ENCODE measurements at places on chromosomes 3 and 15.

DNA sequence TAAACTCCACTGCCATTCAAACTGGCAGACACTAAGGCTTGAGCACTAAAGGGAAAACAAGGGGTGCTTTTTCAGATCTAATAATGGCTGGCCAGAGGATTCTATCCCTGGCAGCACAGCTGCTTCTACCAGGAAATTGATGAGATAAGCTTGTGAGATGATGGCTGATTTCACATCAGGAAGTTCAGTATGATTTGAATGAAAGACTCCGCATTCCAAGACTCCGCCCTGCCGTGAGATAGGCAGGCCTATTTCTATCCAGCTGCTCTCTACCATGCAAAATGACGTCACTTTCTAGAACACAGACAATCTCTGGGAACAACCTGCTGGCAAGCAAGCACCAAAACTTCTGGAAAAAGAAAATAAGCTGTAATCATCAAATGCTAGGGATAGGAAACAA, 171.8 kb downstream of the WDR76 start:
- no peak for DNase-seq

GRCh38 chr3:73144828-73145227, 83.4 kb downstream of the EBLN2 start:
- no peak for DNase-seq

GRCh38 chr15:39246523-39246922, 334.4 kb upstream of the THBS1 start:
- no peak for DNase-seq

DNA sequence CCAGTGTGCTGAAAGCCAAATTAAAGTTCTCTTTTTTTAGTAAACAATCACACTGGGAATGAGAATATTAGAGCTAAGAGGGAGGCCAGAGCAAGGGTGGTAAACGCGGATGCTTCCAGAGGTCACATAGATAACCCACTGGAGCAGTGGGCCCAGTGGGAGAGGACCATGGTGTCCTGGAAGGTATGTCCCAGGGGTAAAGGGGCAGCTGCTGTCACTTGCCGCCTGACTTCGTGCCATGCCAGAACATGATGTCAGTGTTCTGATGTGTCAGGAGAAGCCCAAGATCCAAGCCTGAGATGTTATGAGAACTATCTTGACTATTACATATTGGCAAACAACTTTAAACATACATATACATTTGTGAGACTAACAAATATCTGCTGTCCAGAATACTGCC, 211.9 kb upstream of the IL12A start:
- DNase-seq = no peak

GRCh38 chr15:73231661-73232419, 136.9 kb downstream of the HCN4 start:
- DNase-seq = no peak

DNA sequence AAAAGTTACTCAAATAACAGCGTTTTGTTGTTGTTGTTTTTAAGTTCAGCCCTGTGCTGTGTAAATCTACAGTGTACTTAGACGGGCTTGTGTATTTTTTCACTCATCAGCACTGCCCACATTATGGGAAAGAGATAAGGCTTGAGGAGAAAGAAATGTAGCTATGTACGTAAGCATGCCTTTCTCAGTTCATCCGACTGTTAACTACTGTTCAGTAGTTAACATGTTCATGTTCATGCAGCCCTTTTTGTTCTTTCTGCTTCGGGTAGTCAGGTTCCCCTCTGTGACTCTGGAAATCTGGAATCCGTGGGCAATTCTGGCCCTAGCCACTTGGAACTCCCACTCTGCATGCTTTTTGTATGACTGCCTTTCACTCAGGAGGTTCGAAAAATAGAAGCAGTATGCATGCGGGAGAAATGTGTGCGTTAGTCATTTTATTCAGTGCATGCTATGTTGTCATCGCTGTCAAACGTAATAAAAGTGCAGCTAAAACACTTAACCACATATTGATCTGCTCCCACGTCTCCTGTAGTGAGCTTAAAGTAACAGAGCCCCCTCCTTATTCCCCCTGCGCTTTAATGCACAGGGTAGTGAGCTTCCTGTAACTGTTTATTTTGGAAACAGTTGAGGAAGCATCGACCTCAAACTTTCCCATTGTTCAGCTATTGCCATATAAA, 283.1 kb upstream of the NR2F2 start:
- no peak for DNase-seq

- no peak for DNase-seq
Observed at GRCh38 chr15:92161039-92161670, 232.5 kb upstream of the ST8SIA2 start.

DNA sequence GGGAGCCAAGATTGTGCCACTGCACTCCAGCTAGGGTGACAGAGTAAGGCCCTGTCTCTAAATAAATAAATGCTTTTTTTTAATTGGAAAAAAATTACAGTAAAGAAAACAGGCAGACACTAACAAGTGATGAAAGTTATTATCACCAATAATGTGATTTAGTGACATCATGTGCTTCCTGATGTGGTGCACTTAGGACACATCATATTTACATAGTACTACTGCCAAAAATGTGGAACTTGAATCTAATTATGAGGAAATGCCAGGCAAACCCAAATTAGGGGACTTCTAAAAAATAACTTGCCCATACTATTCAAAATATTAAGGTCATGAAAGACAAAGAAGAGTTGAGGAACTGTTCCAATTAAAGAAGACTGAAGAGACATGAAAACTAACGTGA, 30.8 kb downstream of the MAP4 start:
- DNase-seq = no peak

Measured in stimulated activated CD4-positive, alpha-beta T cell treated with anti-CD3 and anti-CD28 coated beads, Interleukin-12 subunit alpha, Interleukin-12 subunit beta, amount 100 ng/mL, for 24 hours (primary cell).